GM10248 (cell line): ENCODE measurements at places on chromosomes 16 and 17.

DNA sequence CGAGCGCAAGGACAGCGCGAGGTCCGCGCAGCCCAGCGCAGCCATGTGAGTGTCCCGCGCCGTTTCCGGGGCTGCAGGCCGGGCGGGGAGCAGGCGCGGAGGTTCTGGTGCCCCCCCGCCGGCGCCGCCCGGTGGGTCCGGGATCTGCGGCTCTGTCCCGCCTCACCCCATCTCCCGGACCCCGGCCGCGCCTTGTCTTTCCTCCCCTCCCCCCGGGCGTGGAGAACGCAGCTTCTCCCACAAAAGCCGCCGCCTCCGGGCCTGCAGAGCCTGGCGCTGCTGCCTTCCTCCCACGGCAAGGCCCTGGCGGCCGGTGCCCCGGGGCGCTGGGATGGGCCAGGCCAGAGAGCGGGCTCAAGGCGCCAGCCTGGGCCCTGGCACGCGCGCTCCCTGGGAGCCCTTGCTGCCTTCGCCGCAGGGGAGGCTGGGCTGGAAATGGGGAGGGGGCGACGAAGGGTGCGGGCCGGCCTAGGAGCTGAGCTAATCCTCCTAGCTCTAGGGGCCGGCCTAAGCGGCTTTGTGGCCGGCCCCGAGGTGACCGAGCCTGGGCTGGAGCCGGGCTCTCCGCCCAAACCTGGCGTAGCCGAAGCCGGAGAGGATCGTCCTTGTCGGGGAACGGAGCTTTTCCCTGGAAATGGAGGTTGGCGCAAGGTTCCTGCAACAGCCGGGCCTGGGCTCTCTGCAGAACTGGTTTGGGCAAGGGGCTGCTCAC is 397 bp downstream of the RIPOR1 start:
- DNase-seq = peak; percentile 41

DNA sequence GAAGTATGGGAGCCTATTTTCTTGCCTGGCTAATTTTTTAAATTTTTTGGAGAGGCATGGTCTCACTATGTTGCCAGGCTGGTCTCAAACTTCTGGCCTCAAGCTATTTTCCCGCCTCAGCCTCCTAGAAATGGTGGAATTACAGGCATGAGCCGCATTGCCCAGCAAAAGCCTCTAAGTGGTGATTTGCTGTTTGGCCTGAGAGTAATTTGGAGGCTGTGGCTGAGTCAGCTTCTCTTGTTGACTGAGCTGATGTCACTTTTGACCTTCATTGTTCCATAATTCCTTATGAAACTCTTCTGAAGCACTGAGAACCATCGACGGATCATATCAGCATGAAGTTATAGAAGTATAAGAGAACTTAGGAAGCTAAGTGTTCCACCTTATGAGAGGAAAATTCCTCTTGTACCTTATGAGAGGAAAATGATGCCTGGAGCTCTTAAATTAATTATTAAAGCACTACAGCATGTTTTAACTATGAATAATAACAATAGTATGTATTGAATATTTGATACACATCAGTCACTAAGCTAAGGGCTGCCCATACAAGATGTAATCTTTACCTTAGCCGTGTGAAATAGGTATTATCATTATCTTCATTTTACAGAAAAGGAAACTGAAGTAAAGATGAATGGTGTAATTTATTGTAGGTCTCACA is 220.8 kb upstream of the MON1B start:
- DNase-seq = no peak

GRCh38 chr16:56998861-56999260 is 9.5 kb downstream of the NLRC5 start:
- no peak for DNase-seq

GRCh38 chr16:6725634-6726331 is 606.9 kb upstream of the RBFOX1 start:
- DNase-seq = no peak

GRCh38 chr16:70691223-70692129 is 5.6 kb upstream of the MTSS2 start:
- no peak for DNase-seq

- DNase-seq = no peak
These were observed 45.3 kb downstream of the BRD7 start for GRCh38 chr16:50323335-50324011.

DNA sequence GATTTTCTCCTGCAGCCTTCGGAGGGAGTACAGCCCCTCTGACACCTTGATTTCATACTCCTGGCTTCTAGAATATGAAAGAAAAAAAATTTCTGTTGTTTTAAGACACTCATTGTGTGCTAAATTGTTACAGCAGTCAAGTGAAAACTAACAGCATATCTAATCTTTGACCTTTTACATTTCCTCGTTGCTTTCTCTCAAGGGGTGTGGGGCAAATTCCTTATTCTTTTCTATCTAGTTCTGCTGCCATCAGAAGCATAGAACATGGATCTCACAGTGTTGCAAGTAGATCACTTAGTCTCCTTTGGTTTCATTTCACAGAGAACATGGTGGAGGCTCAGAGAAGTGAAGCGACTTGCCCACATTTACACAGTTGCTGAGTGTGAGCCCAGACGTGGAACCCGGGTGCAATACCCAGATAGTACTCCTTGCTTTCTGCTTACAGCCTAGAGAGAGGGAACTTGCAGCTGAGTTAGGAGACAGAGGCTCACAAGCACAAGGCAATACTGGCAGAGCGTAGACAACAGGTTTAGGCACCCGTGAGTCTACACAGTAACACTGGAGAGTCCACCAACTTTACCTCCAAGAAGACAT is 28.7 kb upstream of the MMD start:
- DNase-seq = no peak

GRCh38 chr16:50002190-50002589 is 22.8 kb upstream of the CNEP1R1 start:
- no peak for DNase-seq

- no peak for DNase-seq
These were observed 269.7 kb downstream of the SEC14L1 start for GRCh38 chr17:77410470-77410869.

GRCh38 chr17:73971127-73971526 is 232.4 kb upstream of the RPL38 start:
- no peak for DNase-seq

- DNase-seq = no peak
These were observed 35.2 kb downstream of the TSC2 start for GRCh38 chr16:2082983-2083364.

DNA sequence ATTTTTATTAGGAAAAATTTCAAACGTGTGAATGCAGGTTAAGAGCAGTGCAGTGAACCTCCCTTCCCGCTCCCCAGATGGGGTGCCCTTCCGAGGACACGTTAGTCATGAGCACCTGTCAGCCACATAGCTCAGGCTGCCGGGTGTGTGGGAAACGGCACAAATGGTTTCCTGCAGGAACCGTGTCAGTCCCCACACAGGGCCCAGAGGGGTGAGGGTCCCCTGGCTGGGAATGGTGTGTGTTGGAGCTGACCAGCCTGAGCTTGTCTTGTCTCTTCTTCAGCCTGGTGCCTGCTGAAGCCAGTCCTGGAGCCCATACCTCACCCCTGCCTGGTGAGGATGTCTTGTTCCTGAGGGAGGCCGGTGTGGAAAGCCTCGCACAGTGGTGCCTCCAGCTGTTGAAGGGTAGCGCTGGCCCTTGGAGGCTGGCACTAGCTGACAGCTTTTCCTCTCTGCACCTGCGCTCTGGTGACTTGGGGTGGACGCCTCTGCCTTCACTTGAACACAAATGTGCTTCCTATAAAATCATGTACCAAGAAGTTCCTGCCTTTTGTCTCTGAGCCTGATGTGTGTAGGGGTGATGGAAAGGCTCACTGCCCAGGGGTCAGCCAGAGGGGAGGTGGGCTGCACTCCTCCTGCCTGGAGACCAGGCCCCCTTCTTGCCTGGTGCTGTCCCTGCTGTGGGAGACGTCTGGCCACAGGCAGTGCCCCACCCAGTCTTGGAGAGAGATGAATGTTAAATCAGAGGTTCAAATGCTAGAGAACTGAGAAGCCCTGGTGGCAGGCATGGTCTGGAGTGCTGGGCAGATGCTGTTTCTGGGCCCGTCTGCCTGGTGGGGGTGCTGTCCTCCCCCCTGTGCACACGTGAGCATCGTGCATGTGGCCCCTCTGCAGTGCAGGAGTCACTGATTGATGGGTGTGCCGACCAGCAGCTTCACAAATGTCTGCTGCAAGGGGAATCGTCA is 102.6 kb upstream of the ZNF750 start:
- DNase-seq = no peak

- DNase-seq = no peak
These were observed 13.0 kb upstream of the GGA2 start for GRCh38 chr16:23523321-23523720.

DNA sequence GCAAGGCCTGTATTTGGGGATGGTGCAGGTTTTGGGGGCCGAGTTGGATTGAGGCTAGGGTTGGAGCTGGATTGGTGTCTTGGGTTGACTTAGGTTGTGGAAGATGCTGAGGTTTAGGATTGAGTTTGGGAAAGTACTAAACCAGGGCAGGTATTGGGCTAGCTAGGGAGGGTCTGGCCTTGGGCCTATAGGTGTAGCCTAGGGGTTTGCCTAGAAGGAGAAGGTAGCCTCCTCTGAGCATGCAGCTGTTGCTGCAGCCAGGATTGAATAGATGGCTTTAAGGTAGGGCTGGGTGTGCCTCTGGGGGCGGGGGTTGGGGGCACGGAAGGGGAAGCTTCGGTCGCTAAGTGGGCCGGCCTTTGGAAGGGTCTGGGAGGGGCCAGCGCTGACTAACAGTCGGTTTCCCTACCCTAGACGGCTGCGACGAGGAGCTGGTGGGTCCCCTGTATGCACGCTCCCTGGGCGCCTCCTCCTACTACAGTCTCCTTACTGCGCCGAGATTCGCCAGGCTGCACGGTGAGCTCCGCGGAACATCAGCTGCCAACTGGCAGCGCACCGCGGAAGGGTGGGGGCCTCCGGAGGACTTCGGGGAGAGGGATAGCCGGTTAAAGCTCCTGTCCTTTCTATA is 1.2 kb downstream of the CNTNAP1 start:
- DNase-seq = peak; percentile 65

GRCh38 chr16:82655720-82656490 is 29.1 kb downstream of the CDH13 start:
- DNase-seq = no peak

DNA sequence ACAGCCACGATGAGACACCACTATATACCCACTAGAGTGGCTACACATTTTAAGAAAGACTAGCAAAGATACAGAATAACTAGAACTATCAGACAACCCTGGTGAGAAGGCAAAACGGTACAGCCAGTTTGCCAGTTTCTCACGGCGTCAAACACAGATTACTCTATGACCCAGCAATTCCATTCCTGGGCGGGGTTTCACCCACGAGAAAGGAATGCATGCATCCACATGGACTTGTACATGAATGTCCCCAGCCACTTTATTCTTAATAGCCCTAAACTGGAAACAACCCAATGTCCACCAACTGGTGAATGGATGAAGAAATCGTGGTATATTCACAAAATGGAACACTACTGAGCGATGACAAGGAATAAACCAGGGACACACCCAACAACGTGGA is 74.5 kb downstream of the MYH10 start:
- no peak for DNase-seq

GRCh38 chr17:48611681-48612455 is 1.1 kb upstream of the HOXB7 start:
- no peak for DNase-seq

DNA sequence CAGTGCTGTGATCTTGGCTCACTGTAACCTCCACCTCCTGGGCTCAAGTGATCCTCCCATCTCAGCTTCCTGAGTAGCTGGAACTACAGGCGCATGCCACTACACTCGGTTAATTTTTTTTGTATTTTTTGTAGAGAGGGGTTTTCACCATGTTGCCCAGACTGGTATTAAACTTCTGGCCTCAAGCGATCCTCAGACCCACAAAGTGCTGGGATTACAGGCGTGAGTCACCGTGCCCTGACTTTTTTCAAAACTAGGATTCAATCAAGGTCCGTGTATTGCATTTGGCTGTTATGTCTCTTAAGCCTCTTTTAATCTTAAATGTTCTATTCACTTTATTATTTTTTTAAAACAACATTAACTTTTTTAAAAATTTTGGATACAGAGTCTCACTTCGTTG is 4.3 kb upstream of the CCL22 start:
- no peak for DNase-seq

GRCh38 chr16:89584768-89585549 is 9.4 kb downstream of the CPNE7 start:
- no peak for DNase-seq

- no peak for DNase-seq
These were observed 39.9 kb upstream of the MRC2 start for GRCh38 chr17:62587554-62587953.

- peak; percentile 47 for DNase-seq
These were observed 72.8 kb upstream of the ATF7IP2 start for GRCh38 chr16:10312784-10313724.

DNA sequence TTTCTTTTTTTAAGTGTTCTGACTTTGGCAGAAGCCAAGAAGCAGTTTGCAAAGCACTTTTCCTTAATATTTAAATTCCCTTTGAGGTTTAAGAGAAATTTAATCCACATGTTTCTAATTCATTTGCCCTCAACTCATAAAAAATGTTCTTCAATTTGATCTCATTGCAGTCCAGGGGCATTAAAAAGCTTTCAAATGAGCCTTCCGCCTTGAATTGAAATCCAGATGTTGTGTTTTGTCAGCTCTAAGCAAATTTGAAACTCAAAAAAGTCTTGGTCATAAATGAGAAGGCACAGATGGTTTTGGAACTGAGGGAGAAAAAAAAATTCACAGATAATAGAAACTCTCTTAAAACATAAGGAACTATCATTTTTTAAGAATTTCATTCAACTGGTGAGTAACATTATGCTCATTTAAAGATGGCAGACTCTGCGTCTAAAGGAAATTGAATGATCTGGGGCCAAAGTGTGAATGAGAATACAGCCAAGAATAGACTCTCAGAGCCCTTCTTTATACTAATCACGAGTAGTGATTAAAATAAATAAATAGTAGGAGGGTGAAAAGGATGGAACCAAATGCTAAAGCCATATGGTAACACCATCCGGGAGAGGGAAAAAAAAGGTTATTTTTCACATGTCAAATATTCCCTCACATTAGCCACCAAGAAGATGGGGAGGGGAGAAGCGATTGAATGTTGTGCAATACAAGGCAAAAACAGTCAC is 1304.7 kb downstream of the CDH8 start:
- no peak for DNase-seq

GRCh38 chr17:62625184-62625869 is 2.1 kb upstream of the MRC2 start:
- no peak for DNase-seq

DNA sequence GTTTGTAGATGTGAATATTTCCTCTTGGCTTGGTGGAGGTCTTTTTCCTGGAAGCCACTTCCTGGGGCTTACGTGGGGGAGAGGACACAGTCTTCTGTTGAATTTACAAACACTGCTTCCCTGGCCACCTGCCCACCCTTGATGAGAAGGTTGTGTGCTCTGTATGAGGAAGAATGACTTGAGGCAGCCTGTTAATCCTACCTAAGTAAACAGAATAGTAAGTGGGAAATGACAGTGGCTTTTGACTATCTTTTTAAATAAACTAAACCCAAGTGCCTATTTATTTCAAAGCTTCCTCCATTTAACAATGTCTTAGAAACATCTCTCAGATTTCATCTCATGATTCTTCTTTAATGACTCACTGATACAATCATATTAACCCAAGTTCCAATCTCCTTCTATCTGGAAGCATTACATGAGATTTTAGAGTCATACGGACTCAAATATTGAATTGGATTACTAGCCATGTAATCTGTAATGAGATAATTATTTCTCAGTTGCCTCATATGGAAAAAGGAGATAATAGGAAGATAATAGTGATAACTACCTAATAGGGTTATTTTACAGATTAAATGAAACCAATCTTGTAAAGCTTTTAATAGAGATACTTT is 96.6 kb upstream of the SMIM36 start:
- DNase-seq = no peak

- DNase-seq = no peak
These were observed 364 bp upstream of the CETP start for GRCh38 chr16:56961386-56961785.
